ENCODE measurements at places on chromosomes 4 and X. TPM values are rescaled to one million over a fixed set of nuclear protein-coding genes. Genes with fewer than 3 reads are reported as not detected.

Gene SPANXN4
- polyA plus RNA-seq: not detected

Gene IGSF1
- 0.50 TPM for polyA plus RNA-seq

Gene CTSO
- 0.81 TPM for polyA plus RNA-seq

Gene NSG1
- 0.25 TPM for polyA plus RNA-seq

Gene CENPVL1
- polyA plus RNA-seq: not detected

Gene TBX22
- polyA plus RNA-seq: not detected

Gene CHM
- polyA plus RNA-seq: 13.9 TPM

Gene RNF150
- polyA plus RNA-seq: 0.21 TPM

Gene EPHA5
- 0.96 TPM for polyA plus RNA-seq
